ENCODE measurements at places on chromosomes 16 and 17.
A peak's percentile ranks its signal among the peaks of the same experiment; 100 is the strongest.

DNA sequence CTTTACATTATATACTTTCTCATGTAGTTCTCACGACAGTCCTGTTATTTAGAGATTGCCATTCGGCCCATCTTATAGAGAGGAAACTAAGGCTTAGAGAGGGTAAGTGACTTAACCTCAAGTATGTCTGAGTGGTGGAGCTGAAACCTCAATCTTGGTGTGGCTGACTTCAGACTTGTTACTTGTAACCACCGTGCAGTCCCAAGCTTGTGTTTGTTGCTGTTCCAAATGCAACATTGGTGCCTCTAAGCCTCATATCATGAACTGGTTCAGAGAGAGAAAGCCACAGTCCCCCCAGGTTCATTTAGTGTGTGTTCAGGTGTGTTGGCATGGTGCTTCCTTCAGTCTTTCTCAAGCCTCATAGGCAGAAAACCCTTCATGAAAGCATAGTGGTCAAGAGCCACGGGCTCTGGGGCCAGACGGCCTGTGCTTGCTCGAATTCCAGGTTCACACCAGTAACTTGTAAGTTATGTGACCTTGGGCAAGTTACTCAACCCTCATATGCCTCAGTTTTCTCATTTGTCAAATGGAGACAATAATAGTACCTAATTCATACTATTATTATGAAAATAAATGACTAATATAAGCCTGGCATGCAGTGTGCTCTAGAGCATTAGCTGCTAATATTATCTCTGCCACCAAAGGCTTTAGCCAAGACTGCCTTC is 39.9 kb downstream of the CDH1 start:
- no peak for DNase-seq

- no peak for DNase-seq
These were observed 1.8 kb downstream of the KCNJ2 start for GRCh38 chr17:70171159-70171558.

- DNase-seq = no peak
These were observed 18.4 kb downstream of the MTHFSD start for GRCh38 chr16:86536621-86537020.

DNA sequence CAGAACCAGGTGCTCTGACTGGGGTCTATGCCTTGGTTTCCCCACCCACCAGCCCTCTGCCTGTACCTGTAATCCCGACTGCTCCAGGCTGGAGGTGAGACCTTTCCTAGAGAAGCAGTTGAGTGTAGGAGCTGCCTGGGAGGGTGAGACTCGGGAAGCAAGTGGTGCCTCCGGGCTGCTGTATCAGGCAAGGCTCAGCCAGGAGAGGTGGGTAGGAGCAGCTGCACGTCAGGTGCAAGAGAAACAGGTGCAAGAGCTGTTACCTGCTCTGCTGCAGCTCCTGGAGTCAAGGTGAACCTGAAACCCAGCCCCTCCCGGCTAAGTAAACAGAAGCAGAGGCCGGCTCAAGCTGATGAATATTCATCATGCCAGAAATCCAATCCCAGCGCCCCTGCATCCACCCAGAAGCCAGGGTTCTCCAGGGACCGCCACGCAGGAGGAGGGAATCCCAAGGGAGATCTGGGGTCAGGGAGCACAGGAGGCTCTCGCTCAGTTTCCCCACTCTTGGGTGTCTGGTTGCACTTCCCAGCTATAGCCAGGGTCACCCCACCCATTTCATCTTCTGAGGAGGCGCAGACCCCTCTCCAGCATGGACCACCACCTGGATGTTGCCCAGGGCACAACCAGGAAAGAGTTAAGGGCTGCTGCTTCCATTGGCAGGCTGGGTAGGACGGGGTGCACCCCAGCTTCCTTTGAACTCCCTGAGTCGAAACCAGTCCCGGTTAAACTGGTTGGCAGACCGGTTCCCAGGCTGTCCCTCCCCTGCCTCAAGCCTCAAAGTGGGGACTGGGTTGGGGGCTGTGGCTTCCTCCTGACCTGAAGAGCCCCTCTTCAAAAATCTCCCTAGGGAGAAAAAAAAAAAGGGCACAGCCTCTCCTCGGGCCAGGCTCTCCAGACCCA is at the start of gene PRR15L:
Gene PRR15L, minus strand, starts transcription at position 293 of the 900 bp plus-strand sequence. CDS start 4,649 bp downstream, outside the sequence.
- no peak for DNase-seq

DNA sequence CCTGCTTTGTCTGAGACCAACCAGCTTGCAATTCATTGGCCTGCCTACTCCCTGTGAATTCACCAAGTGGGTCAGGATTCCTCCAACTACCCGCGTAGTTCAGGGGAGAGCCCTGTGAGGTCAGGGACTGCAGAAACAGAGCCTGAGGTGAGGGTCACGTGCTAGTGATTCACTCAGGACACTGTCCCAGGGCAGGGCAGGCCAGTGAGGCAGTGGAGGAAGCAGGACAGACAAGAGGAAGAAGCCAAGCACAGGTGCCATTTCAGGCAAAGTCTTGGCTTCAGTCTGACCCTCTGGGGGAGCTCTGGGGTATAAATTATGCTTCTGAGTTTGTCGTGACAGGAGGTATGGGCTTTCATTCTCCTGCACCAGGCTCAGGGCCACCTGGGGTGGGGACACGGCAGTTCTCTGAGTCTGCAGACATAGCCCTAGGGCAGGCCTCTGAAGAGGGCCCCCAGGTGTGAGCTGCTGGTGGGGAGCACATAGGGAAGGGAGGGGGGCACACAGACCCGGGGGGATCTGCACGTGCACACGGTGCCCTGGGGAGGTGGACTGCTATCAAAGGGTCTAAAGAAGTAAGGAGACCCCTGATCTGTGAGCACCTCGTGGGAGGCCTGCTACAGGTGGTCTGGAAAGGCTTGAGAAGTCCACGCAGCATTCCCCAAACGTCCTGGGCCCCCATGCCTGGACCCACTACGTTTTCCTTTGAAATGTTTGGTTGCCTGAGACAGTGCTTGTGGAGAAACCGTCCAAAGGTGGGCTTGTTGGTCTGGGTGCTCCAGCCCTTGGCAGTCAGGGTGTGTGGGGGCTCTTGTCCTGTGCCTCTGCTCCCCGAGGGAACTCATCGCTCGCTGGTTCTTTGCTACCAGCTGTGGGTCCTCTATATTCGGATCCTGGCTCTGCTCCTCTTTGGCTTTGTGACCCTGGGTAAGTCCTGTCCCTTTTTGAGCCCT is 46.4 kb downstream of the NKD1 start:
- no peak for DNase-seq

DNA sequence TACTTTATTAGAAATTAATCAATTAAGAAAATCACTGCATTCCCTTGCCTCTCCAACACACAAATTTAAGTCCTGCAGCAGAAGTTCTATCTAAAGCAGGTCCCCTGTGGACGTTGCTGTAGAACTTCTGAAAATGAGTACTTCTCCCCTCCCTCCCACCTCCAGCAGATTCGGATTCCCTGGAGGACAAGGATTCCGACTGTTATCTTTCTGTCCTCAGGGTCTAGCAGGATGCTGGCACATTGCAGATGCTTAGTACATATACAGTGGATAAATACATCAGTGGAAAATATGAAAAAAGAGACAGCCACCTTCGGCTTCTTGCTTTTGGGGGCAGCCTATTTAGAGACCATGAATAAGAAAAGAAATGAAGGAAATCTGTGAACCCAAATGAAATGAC is 32.1 kb downstream of the NTN1 start:
- DNase-seq = no peak

DNA sequence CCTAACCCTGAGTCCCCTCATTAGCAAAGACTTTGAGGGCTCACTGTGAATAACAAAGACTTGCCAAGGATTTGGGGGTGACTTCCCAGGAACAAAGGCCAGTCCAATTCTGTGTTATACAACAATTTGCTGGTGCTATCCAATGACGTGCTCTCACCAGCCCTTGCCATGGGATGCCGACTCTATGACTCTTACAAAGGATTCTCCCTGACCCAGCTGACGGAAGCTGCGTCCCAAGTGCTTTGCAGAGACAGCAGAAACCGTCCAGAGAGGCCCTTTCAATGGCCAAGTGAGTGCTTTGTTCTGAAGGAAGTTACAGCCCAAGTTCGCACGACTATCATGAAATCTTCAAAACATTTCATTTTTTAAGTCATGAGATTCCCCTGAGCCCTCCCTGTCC is 345.3 kb upstream of the TNRC6C start:
- no peak for DNase-seq

- no peak for DNase-seq
These were observed 747 bp upstream of the LHX1 start for GRCh38 chr17:36936455-36937000.

DNA sequence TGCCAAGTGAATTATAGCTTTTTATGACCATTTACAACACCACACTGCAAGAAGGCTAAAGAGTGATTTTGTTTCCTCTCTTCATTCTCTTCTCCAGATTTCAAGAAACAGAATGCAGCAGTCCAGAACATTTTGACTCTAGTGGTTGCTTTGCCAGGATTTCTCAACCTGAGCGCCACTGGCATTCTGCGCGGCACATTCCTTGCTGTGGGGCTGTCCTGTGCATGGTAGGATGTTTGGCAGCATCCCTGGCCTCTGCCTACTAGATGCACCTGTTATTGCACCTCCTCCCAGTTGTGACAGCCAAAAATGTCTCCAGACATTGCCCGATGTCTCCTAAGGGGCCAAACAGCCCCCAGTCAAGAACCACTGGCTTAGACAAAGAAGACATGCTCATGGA is 25.7 kb upstream of the SLC39A11 start:
- DNase-seq = no peak

DNA sequence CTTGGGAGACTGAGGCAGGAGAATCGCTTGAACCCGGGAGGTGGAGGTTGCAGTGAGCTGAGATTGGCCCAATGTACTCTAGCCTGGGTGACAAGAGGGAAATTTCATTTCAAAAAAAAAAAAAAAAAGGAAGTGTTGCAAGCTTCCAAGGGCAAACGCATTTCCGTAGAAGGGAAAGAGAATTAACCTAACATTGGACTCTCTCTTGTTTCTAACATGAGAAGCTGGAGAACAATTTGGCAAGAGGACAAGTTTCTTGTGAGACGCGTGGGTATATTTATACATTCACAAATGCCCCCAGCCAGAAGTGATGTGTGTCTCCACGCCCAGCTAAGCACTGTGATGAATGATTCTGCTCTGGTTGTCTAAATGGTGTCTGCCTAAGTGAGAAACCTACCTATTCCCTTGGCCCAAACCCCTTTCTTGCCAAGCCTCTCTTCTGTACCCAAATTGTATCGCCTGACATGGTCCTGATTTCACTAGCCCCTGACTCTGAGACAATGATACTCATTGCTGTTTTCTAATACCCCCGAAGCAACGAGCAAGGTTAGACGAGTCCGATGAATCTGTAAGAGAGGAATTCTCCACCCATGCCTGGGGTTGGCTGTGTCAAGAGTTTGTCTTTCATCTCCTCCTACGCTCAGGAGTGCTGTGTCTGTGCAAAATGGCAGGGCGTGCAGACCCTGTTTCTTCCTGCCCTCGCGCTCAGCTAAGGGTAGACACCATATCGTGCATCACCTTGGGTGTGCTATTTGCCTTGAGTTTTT is 14.2 kb upstream of the ST6GALNAC2 start:
- DNase-seq = no peak

GRCh38 chr17:11467639-11468038 is 130.6 kb upstream of the DNAH9 start:
- no peak for DNase-seq

GRCh38 chr17:12667299-12667958 is 1.7 kb downstream of the MYOCD start:
- DNase-seq = no peak

- no peak for DNase-seq
These were observed 20.8 kb upstream of the ZFHX3 start for GRCh38 chr16:73068541-73069401.

- DNase-seq = peak; percentile 39
These were observed 11.8 kb upstream of the SLFN13 start for GRCh38 chr17:35460354-35460851.

- DNase-seq = no peak
These were observed 15.1 kb upstream of the RNPS1 start for GRCh38 chr16:2282866-2283555.

- DNase-seq = no peak
These were observed 364.1 kb upstream of the ASIC2 start for GRCh38 chr17:33657181-33657580.

DNA sequence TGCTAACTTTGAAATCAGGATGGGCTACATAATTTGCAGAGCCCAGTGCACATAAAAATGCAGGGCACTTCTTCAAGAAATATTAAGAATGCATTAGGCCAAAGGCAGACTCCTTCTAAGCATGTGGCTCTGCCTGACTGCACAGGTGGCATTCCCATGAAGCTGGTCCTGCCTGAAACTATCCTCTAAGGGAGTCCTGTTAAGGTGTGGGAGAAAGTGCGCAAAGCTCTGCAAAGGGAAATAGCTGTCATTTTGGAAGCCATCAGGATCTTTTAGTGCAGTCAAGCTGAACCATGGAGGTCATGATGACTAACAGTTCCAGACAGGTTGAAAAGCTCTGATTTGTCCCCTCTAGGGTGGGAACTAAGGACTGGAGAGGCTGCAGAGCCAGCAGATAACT is 41.9 kb upstream of the CRHR1 start:
- DNase-seq = no peak

DNA sequence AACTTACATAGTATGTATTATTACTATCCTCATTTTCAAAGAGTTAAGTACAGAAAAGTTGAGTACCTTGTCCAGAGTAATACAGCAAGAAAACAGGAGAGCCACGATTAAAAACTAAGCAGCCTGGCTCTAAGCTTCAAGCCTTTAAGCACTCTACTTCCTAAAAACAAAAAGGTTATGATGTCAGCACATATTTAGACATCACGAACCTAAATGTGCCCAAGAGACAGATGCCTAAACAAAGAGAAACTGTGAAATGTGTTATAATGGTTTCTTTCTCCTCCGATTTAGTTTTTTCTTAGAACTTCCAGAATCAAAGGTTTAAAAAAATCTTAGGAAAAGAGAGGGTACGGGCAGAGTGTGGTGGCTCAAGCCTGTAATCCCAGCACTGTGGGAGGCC is 151.0 kb downstream of the VPS53 start:
- no peak for DNase-seq

GRCh38 chr16:31483081-31483480 is at the start of gene SLC5A2:
Gene SLC5A2, plus strand, starts transcription at chr16:31483123. Its CDS starts 14 bp downstream, at chr16:31483137.
- DNase-seq = no peak

DNA sequence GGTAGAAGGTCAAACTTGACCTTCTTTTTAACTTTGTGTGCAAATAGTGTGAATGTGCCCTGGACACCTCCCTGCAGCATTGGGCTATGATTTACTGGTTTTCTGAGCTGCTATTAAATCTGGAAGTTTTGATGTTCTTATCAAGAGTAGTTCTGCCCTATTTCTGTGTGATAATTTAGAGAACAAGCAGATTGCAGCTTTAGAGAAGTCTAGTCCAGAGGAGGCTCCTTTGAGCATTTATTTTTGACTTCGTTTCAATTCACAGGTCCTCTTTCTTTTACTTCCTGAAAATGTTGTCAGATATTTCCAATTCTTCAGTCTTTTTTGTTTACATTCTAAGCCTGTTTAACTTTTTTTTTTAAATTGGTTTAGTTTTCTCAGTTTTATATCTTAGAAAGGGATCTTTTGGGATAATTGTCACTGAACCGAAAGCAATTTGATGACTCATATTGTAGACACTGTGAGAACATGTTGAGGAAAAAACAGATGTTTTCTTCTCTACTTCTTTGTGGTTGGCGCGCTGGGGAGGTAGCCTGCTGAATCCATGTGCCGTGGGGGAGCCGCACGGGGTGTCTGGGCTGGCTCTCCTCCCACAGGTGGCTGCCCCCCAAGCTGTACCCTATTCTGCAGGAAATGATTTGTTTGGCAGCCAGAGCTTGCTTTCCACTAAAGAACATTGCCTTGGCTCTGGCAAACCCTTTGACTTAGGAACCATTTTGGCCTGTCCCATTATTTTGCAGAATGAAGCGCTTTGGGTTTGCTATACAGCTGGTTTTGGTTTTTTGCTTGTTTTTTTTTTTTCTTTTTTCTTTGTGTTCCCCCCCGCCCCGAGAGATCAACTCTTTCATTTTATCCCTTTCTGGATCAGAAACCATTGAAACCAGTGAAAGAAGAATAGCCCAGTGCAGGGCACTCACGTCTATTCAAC is 53.4 kb downstream of the MFSD11 start:
- peak; percentile 29 for DNase-seq

- DNase-seq = no peak
These were observed 1.5 kb downstream of the ZNF319 start for GRCh38 chr16:57998992-57999365.
